Fibroblast of the conjunctiva (primary cell): ENCODE measurements at places on chromosomes 5 and 9.
A peak's percentile ranks its signal among the peaks of the same experiment; 100 is the strongest.

GRCh38 chr9:110842986-110843385 lies 174.4 kb downstream of the MUSK start:
- DNase-seq: no peak

GRCh38 chr9:71446473-71447411 lies 321.6 kb downstream of the CEMIP2 start:
- DNase-seq: peak; percentile 1

DNA sequence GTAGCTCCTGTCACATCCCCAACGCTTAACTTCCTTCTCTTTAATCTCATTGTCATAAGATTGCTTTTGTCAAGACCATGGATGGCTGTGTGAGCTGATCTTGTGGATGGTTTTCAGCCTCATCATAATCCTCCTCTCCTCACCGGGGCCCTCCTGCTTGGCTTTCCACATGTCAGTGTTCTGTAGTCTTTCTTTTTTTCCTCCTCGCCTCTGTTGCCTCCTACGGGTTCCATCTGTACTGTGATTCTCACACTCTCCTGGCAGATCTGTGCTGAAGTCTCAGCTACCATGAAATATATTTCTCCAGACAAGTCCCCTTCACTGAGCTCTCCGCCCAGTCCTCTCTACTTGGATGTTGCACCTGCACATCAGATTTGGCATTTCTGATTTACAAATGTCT lies 34.9 kb upstream of the FAM120AOS start:
- no peak for DNase-seq

DNA sequence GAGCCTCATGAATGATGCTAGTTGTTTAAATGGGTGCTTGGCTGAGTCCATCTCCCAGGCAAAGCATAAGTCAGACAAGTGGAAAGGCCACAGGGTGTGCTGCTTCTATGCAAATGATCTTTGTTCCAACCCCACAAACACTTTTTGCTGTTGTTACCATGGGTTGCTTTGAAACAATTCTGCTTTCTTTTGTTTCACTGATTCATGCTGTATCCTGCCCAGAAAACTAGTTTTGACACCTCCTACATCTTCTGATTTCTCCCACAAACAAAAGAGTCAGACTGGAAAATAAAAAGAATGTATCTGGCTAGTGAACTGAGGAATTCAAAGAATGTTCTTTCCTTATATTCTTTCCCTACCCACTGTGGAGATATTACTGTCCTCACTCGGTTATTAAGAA lies 298.6 kb downstream of the DIRAS2 start:
- DNase-seq: no peak

DNA sequence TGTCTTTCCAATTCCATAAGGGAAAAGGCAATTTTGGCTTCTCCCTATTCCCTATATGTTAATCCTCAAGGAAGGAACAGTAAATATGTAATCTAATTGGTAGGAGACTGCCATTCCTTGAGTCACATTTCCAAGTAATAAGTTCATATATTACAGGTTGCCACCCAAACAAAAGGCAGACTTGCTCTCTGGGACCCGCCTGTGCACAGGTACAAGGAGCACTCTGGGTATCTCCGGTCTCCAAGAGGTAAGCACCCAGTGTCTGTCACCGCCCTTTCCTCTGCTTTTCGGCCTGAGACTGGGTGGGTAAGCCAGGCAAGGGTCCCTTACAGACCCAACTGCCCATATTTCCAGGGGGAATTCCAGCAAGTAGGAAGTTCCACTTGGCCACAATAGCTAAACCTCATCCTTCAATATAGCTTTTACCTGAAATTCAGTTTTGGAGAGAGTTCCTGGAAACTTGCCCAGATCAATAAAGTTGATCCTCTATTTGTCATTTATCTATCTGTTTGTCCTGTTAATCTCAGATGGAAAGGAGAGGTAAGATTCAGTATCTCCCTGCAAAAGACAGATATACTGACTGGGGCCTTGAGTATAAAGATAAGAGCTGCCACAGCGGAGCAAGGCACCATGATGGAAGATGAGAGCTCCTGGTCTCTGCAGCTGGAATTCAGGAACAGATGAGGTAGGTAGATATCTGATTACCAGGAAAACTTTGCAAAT lies 81.8 kb downstream of the SUSD1 start:
- DNase-seq: no peak

- DNase-seq: no peak
Measured at GRCh38 chr5:154479944-154480750, 2.1 kb upstream of the HAND1 start.
